ENCODE measurements at places on chromosomes 4 and X.

DNA sequence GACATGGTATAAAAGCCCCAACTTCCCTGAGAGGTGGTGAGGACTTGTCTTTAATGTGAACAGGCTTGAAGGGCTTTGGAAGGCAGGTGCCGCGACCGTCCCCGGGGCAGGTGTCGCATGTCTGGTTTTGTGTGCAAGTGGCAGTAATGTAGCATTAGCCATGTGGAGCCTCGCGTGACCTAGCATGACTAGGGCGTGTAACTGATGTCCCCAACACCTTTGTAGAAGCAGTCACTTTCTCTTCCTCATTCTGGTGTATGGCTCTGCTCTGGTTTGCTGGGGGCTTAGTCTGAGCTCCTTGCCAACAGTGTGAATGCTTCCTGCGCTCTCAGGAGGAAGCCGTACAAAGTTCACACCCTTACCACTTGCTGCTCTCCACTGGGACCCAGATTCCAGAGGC lies 145.7 kb downstream of the AMMECR1 start:
- no peak for DNase-seq

GRCh38 chr4:129334136-129334535 lies 238.2 kb downstream of the C4orf33 start:
- DNase-seq = no peak

GRCh38 chrX:56069299-56069931 lies 162.7 kb upstream of the KLF8 start:
- no peak for DNase-seq

DNA sequence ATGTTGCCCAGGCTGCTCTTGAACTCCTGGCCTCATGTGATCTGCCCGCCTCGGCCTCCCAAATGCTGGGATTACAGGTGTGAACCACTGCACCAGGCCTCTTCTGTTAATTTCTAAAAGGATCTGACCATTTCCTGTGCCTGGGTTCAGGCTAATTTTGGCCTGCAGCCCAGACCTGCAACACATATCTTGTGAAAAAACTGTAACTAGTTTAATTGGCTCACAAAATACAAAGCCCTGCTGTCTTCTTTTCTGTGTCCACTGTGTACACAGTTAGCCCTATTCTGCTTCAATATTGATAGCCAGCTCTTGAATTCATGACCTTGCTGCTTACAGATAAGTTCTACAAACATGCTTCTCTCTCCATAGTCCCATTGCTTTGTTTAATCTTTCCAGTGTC lies 753.5 kb downstream of the PDHA2 start:
- no peak for DNase-seq

GRCh38 chr4:84681486-84682274 lies 98.8 kb downstream of the CDS1 start:
- no peak for DNase-seq

DNA sequence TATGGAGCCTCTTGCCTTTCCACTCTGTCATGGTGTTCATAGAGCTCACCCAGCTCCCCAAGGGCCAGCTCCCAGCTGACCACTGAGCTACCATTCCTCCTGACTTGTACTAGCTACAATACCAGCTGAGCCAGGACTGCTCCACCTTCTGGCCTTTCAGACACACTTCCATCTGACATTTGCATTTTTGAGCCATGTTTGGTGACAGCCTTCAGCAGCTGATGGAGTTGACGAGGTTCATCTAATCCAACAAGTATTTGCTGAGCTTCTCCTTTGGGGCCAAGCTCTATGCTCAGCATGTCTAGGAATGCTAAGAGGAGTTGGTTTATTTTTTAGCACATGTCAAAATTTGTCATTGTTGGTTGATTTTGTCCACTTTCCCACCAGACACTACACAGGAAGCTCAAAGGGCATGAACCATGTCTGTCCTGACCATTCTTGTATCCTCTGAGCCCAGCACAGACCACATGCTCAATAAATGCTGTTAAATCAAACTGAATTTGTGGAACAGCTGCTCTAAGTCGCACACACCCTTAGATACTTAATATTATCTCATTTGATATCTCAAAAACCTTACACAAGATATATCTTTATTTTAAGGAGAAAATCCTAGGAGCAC lies 142.6 kb upstream of the PPARGC1A start:
- DNase-seq = no peak

- DNase-seq = no peak
These were observed 42.6 kb upstream of the PARM1 start for GRCh38 chr4:74890341-74890740.

- DNase-seq = no peak
These were observed 1662.8 kb upstream of the ADGRL3 start for GRCh38 chr4:59537246-59537886.

- no peak for DNase-seq
These were observed 24.5 kb downstream of the ELF4 start for GRCh38 chrX:130085551-130086446.

DNA sequence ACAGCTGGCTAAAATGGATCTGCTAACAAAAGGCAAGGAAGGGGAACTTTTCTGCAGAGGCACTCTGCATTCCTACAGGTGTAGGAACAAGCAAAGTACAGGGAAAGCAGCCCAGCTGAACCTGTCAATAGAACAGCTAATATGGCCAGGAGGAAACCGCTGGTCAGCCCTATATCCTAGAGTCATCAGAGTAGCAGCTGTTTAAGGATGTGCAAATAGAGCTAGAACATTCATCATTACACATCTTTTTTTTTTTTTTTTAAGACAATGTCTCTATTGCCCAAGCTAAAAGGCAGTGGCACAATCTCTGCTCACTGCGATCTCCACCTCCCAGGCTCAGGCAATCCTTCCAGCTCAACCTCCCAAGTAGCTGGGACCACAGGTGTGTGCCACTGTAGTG lies 163.0 kb downstream of the BTC start:
- no peak for DNase-seq

GRCh38 chrX:134849390-134849789 lies 141.4 kb upstream of the SMIM10 start:
- no peak for DNase-seq

GRCh38 chr4:123260653-123261052 lies 135.9 kb upstream of the SPRY1 start:
- no peak for DNase-seq

- DNase-seq = no peak
These were observed 164.0 kb downstream of the STAG2 start for GRCh38 chrX:124125471-124125870.

- no peak for DNase-seq
These were observed 26.0 kb downstream of the TBC1D19 start for GRCh38 chr4:26609868-26610267.

- no peak for DNase-seq
These were observed 125.0 kb upstream of the TBL1X start for GRCh38 chrX:9339603-9340491.
